Globus pallidus (tissue), 1 donor: ENCODE measurements at places on chromosomes 16 and 17.
A peak's percentile ranks its signal among the peaks of the same experiment; 100 is the strongest.

GRCh38 chr17:2798678-2799077 lies 2.4 kb downstream of the RAP1GAP2 start:
- DNase-seq, result no peak

DNA sequence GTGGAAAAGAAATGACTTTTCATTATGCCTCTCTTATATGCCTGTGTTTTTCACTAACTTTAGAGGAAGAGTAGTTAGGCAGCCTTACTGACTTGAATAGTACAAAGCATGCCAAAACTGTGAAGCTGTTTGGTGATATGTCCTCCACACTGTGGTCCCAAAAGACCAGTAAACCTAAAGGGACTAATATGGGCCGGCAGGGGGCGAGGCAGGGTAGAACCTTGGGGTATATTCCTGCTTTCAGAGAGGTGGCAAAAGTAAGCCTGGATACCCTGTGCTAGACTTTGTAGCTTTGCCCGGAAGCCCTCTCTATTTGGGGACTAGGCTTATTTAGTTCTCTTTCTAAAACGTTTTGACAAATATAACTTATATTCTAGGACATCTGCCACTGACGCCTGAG lies 36.5 kb upstream of the VWA3A start:
- no peak for DNase-seq

DNA sequence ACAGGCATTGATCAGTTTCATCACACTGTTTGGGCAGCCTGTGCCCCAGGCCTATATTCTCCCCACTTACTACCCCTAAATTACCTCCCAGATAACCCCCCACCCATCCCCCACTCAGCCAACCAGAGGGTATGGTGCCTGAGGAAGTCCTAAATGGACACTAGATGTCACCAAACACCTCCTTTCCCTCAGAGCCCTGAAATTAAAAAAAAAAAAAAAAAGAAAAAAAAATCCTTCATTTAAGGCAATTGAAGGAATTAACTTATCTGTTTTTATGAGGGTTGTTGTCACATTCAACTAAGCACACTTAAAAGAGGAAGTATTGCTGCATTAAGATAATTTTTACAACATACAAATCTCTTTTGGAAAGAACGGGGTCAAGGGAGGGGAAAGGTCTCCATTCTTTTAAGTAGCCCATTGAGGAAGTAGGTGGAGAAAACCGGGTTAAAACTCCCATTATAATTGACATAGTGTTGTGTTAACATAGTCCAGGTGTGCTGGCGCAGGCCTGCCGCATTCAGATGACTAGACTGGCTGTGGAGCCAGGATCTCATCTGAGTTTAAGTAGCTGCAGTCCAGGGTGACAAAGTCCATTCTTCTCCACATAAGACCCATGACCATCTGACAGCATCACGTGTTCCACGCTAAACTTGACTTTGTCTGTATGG lies 46.3 kb downstream of the SNX11 start:
- no peak for DNase-seq

DNA sequence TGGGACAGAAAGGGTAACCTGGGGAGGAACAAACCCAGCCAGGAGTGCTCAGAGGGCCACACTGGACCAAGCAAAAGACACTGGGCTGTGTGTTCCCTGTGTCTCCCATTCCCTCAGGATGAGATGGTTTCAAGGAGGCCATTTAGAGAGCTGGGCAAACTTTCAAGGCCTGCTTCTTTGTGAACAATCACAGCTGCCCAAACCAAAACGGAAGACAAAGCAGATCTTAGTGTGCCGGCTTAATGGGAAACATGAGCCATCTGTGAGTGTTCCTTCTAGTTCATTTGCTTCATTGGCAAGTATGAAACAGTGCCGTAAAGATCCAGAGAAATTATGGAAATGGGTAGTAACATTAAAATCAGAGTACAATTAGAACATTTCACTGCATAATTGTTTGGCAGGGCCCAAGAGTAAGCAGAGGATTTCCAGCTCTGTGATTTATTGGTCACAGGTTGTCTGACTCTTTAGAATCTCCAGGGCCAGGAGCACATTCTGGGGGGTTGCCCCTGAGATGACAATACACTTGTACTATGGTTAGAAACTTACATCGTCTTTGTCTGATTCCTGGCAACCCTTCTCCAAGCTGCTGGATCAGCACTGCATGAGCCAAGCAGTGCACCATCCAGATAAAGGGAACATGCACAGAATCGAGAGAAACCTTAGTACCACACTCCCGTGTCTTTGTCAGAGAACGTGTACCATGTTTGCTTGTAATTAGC lies 412.1 kb downstream of the RBFOX1 start:
- DNase-seq, result peak; percentile 67

GRCh38 chr16:82111944-82112343 lies 58.1 kb downstream of the MPHOSPH6 start:
- DNase-seq, result no peak

GRCh38 chr16:57474671-57475661 lies 11.3 kb downstream of the DOK4 start:
- no peak for DNase-seq

DNA sequence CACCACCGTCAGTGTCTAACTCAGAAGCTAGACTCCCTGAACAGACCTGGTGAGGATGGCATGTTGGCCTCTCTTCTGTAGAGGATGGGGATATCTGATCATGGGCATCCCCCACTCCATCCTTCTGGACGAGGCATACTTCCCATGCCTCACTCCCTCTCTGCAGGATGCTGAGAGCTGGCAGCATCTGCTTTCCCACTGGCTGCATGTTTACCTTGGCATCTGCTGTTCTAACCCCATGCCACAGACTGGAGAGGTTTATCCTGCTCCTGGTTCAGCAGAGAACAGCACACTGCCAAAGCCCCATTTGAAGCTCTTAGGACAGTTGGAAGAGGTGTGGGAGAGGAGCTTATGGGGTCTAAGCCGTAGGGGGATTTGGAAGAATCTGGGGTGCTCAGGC lies 46.0 kb downstream of the YPEL2 start:
- DNase-seq, result no peak

DNA sequence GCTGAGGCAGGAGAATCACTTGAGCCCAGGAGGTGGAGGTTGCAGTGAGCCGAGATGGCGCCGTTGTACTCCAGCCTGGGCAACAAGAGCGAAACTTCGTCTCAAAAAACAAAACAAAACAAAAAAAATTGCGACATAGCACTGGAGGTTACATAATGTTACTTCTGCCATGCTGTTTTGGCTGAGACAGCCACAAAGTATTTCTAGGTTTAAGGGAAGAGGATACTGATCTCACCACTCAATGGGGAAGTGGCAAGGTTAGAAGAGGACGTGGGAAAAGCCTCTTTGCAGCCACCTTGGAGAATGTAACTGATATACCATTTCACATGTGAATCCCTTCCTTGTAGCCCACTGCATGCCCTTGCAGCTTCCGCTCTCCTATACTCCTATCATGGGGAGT lies 131.2 kb upstream of the NLRP1 start:
- peak; percentile 27 for DNase-seq

DNA sequence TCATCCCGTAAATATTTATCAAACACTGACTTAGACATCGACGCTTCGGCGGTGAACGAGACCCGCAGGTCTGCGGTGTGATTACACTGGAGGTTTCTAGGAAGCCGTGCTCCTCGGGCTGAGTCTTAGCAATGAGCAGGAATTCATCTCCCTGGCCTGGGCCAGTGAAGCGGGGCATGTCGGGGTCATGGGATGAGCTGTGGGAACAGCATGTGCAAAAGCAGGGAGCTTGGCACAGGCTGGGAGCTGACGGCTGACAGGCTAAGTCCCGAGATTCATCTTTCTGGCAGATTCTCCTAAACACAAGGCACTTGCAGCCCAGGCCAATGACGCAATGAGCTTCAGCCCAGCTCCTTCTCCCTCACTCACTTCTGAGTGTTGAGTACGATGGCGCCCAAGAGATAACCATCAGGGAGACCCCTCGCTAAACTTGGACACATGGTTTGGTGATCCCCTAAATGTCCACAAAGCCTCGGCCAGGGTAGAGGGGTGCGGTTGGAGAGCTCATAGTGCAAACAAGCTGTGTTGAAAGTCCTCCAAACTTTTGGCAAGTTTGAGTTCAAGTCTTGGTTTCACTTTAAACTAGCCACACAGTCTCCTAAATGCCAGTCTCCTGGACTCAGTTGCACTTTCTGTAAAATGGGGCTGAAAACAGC lies 12.8 kb downstream of the CRISPLD2 start:
- DNase-seq, result no peak
